ENCODE measurements at places on chromosomes 2 and 18.

DNA sequence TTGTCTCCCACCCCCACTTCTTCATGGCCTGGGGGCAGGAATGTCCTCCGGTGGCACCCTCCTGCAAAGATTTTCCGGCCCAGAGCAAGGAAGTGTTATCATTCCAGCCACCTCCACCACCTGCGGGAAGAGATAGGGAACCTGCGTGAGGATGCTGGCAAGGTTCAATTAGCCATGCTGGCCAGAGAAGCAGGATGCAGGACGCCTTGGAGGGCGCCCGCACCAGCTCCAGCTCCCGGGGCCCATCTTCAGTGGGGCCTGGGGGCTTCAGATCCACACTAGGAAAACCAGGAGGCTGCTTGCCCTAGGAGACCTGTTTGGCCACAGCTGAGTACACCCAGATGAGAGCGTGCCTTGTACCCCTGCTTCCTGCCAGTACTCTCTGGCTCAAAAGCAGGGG is 113.7 kb downstream of the CLIP4 start:
- DNase-seq, result no peak

DNA sequence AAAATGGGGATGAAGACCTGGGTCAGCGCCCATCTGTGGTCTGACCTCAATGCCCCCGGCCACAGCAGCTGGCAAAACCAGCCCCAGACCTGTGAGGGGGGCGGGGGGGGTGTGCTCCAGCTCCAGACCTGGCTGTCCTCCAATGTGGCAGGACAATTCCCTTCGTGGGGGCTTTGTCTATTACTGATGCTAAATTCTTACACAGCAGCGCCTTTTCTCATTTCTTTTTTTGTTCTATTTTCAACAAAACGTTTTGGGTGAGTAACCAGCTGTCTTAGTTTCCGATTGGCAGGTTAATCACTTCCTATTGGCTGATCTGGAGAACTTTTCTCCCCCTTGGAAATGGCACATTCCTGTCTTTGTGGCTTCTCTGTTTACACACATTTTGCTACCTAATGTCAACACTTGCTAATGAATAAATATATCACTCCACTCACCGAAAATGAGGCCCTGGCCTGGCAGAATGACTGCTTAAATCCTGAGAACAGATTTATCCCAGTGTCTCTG is 4.4 kb downstream of the SMAD7 start:
- no peak for DNase-seq

- DNase-seq, result no peak
These were observed 22.2 kb downstream of the KCNG2 start for GRCh38 chr18:79819968-79820351.

DNA sequence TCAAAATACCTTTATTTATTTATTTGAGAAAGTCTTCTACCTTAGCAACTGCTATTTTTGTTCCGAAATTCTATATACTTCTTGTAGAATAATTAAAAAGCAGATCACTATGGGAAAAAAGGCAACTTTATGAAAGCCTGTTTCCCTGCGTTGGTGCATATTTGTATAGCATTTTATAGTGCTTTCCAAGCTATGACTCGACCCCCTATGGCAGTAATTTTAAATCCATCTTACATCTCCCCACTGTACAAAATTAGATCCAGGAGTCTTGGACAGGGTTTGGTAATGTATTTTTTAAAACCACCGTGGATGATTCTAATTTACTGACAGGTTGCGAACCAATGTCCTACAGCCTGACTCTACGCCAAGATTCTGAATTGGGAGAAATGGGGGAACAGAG is 10.1 kb downstream of the TANK start:
- no peak for DNase-seq

- no peak for DNase-seq
These were observed 71.0 kb downstream of the STPG4 start for GRCh38 chr2:47083886-47084687.

GRCh38 chr2:137865954-137866540 is 98.2 kb upstream of the HNMT start:
- peak; percentile 54 for DNase-seq

DNA sequence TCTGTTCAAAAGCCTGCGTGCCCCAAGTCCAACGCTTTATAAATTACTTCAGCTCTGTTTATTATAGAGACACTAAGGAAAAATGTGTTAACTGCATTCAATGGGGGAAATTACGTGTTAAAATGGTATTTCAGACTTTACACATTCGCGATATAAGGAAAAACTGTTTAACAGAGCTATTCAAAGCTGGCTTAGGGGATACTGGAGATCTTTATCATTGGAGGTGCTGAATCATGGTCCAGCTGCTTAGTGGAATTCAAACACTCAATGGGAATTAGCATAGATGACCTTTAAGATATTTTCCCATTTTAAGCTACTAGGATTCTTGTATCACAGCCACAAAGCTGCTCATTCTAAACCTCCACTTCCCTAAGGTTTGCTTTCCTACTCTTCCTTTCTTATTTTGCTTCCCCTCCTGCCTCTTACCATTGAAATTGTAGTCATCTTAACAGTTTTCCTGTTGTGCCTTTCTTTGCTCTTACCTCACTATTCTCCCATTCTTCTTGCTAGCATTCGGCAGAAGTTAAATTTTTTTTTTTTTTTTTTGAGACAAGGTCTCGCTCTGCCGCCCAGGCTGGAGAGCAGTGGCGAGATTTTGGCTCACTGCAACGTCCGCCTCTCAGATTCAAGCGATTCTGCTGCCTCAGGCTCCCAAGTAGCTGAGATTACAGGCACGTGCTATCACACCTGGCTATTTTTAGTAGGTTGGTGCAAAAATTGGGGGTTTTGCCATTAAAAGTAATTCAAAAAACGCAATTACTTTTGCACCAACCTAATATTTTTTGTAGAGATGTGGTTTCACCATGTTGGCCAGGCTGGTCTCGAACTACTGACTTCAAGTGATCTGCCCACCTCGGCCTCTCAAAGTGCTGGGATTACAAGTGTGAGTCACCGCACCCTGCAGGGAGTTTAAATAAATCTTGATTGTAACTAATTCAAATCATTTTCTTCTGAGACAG is 6.5 kb downstream of the SULT6B1 start:
- no peak for DNase-seq

- DNase-seq, result no peak
These were observed 106.6 kb downstream of the ICA1L start for GRCh38 chr2:202764991-202765390.

- DNase-seq, result no peak
These were observed 281.1 kb upstream of the COL3A1 start for GRCh38 chr2:188693111-188693510.

- DNase-seq, result no peak
These were observed 927.8 kb downstream of the SUCLG1 start for GRCh38 chr2:83531206-83531826.

DNA sequence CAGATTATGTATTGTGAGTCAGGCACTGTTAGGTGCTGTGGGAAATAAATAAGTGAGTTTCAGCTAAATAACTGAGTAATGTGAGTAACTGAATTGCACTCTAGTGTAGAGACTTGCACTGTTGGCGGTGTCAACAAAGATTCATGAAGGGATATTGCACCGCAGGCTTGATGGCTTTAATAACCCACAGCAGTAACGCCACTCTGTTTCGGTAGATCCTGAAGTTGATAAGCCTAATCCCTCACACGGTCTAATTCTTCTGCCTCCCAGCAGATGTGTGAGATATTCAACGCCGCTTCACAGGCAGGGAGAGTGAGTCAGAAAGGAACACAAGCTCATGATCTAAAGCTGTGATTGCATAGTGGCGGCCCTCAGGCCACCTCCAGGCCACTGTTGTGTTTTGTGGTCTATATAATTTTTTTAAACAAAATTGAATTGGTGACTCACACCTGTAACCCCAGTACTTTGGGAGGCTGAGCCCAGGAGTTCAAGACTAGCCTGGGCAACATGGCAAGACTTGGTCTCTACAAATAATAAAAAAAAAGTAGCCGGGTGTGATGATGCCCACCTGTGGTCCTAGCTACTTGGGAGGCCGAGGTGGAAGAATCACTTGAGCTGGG is 94.3 kb downstream of the LIPG start:
- DNase-seq, result no peak

DNA sequence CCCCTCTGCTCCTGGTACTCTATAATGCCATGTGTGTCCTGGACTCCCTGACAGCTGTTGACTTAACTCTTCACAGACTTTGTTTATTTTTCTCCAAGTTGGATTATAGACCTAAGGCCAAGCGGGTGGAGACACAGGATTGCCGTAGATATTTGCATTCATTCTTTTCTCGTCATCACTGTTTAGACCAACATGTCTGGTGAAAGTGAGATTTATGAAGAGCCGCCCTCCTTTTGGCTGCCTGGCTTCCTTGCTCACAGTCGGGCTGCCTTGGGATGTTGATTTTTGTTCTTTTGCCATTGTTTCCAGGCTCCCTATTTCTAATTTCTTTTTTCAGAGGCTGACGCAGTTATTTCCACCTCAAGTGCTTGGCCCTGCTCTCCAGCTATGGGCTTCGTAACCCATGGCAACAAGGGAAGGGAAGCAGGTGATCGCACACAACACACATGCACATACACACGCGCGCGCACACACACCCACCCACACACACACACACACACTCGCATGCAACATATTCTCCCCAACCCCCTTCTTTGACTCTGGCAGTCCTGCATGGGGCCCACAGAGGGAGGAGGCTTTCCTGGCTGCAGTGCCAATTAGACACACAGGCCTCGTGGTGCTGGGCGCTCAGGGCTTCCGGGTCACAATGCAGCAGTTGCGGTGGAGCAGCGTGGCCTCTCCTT is 296.5 kb downstream of the MTX2 start:
- DNase-seq, result peak; percentile 80

- peak; percentile 36 for DNase-seq
These were observed 103.4 kb downstream of the TNS1 start for GRCh38 chr2:217899231-217900009.

GRCh38 chr2:70767699-70768589 is at the start of gene ADD2:
Gene ADD2, minus strand, starts transcription at chr2:70768200. Its CDS starts 61,792 bp downstream, at chr2:70706408.
- peak; percentile 69 for DNase-seq

DNA sequence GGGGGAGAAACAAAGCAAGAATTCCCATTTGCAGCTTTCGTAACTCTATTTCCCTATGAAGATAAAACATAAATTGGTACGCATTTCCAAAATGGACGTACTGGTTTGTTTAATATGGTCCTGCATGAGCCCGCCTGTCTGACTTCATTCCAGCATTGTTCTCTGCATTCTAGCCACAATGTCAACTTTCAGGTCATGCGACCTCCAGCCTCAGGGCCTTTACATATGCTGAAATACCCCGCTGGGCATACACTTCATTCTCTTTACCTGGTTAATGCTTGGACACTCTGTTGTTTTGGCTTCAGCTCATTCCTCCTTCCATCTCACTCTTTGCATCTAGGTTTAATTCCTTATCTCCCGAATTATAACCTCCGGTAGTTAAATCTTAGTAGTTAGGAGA is 103.7 kb upstream of the DNMT3A start:
- DNase-seq, result no peak

DNA sequence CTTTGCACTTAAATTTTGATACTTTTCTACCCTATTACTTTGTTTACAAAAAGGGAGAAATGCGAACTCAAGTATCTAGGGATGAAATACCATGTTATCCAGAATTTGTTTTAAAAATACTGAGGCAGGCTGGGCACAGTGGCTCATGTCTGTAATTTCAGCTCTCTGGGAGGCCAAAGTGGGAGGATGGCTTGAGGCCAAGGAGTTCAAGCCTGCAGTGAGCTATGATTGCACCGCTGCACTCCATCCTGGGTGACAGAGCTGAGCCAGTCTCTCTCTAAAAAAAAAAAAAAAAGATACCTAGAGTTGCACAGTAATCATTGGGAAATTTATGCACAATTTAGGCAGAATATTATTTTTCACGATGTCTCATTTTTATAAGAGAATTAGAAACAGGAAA is 12.4 kb upstream of the VAPA start:
- DNase-seq, result no peak

GRCh38 chr2:216855079-216855478 is 4.8 kb downstream of the TNP1 start:
- no peak for DNase-seq

GRCh38 chr2:179184610-179185009 is 80.0 kb downstream of the SESTD1 start:
- no peak for DNase-seq

DNA sequence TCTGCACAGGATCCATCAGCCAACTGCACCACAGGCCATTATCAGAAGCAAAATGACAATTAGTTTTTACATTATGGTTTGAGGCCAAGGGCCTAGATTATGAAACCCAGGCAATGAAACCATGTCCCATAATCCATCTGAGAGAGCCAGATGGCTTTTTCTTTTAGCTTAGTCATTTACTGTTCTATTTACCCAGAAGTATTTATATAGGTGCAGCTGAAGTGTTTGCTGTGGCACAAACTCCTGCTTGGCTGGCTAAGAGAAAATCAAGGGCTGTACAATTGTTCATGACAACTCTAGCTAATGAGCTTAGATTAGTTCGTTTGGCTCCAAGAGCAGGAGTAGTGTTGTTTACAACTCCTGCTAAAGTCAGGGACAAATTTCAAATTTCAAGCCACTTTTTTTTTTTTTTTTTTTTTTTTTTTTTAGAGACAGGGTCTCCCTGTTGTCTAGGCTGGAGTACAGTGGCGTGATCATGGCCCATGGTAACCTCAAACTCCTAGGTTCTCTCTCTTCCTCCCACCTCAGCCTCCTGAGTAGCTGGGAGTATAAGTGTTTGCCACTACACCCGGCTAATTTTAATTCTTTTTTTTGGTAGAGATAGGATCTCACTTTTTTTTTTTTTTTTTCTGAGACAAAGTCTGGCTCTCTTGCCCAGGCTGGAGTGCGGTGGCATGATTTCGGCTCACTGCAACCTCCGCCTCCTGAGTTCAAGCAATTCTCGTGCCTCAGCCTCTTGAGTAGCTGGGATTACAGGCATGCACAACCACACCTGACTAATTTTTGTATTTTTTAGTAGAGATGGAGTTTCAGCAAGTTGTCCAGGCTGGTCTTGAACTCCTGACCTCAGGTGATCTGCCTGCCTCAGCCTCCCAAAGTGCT is 18.4 kb upstream of the REV1 start:
- peak; percentile 92 for DNase-seq

DNA sequence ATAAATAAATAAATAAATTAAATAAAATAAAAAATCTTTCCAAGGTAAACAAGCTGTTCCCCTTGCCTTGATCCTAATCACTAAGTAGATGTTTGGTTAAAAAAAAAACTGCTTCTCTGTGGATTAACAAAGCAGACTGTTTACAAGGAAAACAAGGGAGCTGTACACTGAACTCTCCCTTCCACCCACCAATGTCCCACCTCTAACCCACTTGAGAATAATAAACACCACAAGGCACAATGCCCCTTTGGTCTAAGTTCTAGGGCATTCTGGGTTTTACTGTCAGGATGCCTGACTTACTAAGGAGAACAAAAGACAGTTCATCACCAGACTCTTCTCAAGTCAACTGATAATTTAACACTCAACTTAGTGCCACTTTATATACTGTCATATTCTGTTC is 83.5 kb downstream of the NCKAP1 start:
- DNase-seq, result no peak

DNA sequence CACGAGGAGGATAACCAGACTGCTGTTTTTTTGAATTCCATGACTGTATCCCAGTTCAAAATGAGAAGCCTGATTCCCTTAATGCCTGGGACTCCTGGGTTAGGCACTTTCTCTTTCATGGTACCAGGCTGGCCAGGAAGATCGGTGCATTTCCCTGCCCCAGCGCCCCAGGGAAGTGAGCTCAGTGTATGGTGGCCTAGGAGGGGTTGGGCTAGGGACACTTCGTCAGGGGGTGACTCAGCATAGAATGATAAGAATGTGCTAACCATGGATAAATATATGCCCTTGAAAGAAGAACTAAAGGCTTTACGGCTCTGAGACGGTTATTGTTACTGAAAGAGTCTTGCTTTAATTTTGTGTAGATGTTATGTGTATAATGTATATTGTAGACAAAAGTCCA is 27.5 kb upstream of the FAM237A start:
- DNase-seq, result no peak
